ENCODE measurements at places on chromosomes 4 and X.

GRCh38 chr4:3083732-3084131, 9.3 kb downstream of the HTT start:
- no peak for ATAC-seq

GRCh38 chr4:7910952-7911578, 28.6 kb downstream of the AFAP1 start:
- ATAC-seq = no peak

- no peak for ATAC-seq
These were observed 613.8 kb upstream of the TECRL start for GRCh38 chr4:65023081-65023480.

DNA sequence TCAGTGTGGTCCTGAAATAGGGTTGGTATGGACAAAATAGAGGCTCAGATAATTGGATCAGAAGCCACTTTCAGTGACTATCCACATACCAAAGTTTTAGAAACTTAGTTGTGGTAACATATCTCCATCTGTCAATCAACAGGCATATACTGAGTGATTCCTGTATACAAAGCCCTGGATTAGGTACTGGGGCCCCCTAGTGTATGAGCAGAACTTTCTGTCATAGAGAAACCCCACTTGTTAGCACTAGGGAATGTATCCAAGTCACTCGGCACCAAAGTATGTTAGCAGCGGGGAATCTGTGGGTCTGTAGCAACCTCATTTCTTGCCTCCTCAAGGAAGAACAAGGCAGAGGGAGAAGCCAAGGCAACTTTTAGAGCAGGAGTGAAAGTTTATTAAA, 50.7 kb downstream of the MAP7D3 start:
- ATAC-seq = peak; percentile 43

DNA sequence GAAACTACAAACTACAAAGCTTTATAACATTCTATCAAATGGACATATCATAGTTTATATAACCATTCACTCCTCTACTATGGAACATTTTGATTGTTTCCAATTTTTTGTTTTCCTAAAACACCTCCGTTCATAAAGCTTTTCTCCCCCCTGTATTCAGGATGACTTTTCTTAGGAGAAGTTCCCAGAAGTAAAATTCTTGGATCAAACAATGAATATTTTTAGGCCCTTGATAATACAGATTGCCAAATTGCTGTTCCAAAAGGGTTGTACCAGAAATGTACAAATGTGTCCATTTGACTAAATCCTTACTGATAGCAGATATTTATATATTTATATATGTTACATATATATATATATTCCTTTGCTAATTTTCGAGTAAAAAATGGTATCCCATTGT, 77.8 kb downstream of the GPC3 start:
- ATAC-seq = no peak

All from activated T-helper 17 cell treated with anti-CD3 and anti-CD28 coated beads, Interleukin-2, amount 50 U/mL, for 72 hours (primary cell).